ENCODE measurements at places on chromosomes 11 and 22.

- no peak for DNase-seq
Observed at GRCh38 chr11:8731647-8732323, 49.2 kb downstream of the RPL27A start.

GRCh38 chr11:16986434-16987204 lies 27.6 kb downstream of the PLEKHA7 start:
- no peak for DNase-seq

DNA sequence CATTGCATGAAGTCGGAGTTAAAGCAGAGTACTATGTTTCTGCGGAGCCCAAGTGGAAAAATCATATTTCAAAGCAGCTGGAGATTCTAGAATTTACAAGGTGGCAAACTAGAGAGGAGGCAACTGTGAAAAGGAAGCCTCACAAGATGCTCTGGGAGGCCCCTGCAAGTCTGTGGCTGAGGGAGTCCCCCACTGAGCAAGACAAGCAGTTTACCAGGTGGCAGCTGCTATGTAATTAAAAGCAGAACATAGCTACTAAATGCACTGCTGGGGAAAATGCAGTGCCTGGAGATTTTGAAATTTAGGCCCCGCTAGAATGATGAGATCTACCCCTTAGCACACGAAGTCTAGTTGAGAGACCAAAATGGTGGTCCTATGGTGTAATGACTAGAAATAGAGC lies 728.0 kb downstream of the OPCML start:
- DNase-seq, result no peak

DNA sequence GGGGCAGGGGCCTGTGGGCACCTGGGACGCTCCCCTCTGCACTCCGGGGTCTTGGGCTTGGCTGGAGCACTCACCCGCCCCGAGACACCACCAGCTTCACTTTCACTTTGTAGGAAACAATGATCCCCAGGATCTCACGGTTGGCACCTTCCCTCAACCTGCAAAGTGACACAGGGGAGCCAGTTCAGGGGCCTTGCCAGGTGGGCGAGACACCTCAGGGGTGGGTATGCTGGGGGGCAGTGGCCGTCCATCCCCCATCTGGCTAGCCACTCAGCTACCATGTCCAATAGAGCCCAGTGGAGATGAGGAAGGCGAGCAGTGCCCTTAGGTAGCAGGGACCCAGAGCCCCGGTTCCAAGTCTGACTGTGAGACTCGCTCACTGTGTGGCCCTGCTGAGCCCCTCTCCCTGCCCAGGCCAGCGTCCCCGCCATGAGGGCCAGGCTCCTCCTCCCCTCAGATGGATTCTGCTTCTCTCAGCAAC lies 32.3 kb downstream of the TPBGL start:
- DNase-seq, result no peak

DNA sequence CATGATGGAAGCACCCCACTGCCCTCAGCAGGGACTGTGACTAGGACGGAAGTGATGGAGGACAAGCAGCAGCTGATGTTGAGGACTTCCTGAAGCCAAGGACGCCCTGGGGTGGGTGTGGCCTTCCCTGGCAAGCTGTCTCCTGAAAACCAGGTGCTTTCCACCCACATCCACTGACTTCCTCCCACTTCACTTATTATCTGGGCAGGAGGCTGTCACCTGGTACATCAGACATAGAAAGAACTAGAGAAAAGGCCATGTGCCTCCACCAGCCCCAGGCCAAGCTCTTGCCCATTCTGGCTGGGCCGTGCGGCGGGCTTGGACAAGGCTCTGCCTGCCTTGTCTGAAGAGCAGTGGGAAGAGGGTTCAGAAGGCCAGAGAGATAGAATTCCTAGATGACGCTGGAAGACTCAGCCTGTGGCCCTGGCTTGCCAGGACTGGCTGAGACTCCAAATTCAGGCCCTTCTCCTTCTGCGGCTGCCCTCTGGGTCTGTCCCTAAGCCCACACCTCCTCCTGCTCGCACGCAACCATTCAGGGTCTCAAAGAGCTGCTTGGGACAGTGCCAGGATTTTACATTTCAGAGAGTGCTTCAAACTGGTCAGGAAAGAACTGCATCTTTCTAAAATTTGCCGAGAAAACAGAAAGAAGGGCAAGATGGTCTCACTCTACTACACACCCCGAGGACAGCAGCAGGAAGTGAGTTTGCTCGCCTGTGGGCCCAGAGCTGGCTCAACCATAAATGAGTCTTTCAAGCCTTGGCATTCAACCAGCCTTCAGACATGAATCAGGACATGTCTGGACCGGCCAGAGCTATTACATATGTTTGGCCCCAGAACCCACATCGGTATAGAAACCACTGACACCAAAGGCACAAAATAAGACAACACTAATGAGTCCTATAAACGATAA lies 13.3 kb downstream of the ARHGAP1 start:
- no peak for DNase-seq

- no peak for DNase-seq
Observed at GRCh38 chr11:46178513-46178912, 57.3 kb upstream of the PHF21A start.

Data from T follicular helper cell (primary cell).